ENCODE measurements at places on chromosomes 13 and 19.

- DNase-seq, result no peak
Measured at GRCh38 chr13:24012648-24013047, 115.3 kb upstream of the C1QTNF9B start.

DNA sequence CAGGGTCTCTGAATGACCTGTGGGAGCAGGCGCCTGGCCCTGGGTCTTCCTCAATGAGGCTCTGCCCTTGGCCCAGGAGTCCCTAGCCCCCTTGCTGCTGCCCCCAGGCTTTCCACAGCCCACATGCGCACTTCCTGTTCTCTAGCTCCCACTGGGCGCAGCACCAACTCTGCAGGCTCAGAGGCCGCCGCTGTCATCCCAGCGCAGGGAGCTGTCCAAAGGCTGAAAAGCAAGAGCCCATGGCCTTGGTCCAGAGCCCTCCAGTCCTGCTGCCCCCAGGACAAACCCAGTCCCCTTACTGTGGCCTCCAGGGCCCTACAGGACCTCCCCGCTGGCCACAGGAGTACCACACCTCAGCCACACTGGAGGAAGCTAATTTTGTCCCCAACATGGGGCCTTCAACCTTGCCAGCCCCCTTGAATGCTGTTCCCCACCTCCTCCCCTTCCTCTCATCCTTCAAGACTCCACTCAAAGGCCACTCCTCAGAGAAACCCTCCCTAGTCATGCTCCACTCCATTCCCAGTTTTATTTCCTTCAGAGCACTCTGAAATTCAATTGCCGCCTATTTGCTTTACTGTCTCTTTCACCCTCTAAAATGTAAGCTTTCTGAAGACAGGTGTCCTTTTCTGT lies 8.0 kb upstream of the POU2F2 start:
- DNase-seq, result no peak

DNA sequence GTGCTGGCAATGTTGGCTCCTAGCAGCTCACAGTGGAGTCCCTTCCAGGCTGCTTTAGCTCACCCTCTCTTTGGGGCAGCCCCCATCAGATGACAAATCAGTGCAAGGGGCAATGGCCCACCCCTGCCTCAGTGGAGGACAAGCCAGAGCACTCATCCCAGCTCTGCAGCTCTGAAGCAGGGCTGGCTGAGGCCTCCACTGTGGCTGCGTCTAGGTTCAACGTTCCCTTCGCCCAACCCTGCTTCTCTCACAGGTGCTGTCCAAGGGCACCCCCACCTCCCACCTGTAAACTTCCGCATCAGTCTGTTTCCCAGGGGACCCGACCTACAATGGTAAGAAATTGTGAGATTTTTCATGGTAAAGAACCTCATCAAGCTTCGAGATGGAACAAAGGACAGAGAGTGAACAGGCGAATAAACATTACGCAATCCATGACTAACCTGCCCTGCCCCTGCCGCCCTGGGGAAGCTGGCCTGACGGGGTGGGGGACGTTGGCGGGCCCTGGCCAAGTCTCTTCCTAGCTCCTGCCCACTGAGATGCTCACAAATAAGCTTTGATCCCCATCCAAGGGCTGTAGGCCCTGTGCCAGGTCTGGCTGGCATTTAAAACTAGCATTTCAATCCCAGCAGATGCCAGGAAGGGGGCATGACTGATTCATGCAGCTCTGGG lies 40.5 kb downstream of the DZIP1 start:
- peak; percentile 50 for DNase-seq

GRCh38 chr13:38496917-38497316 lies 147.3 kb downstream of the UFM1 start:
- DNase-seq, result no peak

DNA sequence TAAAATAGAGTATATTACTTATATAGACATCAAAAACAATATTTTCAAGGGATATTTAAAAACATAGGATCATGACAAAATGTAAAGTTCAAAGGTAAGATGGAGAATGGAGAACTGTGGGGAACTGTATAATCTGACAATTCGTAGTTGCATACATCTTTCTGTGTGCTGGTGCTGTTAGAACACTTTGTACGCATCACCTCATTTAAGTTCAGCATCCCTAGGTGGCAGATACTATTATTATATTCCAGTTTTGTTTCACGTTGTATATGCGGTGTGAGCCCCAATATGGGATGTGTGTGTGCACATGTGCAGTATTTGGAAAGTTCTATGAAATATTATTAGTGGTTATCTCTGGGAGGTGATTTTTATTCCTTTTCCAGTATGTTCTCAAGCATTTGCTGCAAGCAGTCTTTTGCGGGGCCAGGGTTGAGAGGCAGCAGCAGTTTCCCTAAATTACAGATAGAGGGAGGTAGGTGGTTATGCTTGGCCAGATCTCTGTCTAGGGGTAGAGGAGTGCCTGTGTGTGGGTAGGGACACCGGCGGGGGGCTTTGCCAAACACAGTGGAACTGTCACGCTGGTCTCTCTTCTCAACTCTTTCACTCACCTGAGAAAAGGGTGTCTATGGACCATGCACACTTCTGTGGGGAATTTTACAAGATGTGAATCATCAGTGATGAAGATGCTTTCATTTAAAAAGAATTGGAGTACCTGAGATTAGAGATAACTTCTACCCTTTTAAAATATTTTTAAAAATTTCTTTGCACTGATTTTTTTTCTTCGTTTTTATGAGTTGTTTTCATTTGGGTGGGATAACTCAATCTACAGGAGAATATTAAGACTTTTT lies 55.6 kb upstream of the ALOX5AP start:
- DNase-seq, result no peak

DNA sequence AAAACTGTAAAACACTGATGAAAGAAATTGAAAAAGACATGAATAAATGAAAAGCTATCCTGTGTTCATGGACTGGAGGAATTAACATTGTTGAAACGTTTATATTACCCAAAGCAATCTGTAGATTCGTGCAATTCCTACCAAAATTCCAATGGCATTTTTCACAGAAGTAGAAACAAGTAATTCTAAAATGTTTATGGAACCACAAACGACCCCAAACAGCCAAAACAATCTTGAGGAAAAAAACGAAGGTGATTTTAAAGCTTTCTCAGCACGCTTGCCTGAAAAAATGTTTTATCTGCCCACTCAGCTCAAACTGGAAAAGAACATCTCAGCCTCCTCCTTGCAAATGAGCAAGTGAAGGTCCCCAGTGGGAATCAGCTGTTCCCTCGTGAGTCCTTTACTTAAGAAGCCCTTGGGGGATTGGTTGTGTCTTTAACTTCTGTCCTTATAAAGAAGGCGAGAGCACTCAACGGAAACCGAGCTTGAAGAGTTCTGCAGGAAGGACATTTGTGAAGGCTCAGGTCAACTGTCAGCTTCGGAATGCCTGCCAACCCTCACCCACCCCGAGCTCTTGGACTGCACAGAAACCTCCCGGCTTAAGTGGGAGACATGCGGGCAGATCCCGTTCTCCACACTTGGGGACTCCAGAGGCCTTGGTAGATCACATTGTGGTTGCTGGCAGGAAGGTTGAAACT lies 256.0 kb upstream of the IRS2 start:
- no peak for DNase-seq

- no peak for DNase-seq
Measured at GRCh38 chr13:28231642-28232041, 93.3 kb downstream of the PAN3 start.

- DNase-seq, result no peak
Measured at GRCh38 chr13:31881495-31881882, 142.2 kb downstream of the RXFP2 start.

DNA sequence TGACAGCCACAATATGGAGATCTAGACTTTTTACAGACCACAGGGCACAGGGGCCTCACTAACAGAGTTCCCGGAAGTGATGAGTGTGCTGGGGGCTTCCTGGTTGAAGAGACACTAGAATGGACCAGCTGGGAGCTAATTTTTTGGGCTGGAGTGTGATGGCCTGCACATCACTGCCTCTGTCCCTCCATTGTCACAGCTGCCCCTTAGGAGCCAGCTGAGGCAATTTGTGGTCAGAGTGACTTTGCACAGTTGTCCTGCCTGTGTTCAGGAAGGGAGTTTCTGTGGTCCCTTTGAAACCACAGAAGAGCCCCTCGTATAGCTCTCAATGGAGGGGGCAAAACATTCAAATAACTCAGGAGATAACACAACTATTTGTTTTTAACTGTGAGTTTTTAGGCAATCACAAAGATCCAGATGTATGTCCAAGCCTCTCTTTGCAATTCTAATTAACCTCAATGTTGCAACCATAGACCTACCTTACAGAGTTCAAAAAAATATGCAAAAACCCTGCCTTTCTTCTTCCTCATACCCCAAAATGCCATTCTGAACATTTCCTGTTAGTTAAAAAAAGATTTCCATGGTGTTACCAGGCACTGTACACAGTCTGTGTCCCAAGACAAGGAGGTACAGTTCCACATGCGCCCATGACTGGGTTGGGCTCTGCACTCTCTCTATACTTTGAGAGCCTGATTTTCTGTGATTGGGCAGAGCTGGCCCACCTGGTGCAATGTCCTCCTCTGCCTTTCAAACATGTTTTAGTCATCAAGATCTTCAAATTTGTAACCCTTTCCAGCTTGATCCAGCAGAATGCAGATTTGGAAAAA lies 2.4 kb downstream of the ALOX5AP start:
- DNase-seq, result no peak

GRCh38 chr13:113508521-113509254 lies 18.2 kb upstream of the DCUN1D2 start:
- no peak for DNase-seq

GRCh38 chr13:33917190-33917589 lies 99.2 kb downstream of the RFC3 start:
- no peak for DNase-seq

DNA sequence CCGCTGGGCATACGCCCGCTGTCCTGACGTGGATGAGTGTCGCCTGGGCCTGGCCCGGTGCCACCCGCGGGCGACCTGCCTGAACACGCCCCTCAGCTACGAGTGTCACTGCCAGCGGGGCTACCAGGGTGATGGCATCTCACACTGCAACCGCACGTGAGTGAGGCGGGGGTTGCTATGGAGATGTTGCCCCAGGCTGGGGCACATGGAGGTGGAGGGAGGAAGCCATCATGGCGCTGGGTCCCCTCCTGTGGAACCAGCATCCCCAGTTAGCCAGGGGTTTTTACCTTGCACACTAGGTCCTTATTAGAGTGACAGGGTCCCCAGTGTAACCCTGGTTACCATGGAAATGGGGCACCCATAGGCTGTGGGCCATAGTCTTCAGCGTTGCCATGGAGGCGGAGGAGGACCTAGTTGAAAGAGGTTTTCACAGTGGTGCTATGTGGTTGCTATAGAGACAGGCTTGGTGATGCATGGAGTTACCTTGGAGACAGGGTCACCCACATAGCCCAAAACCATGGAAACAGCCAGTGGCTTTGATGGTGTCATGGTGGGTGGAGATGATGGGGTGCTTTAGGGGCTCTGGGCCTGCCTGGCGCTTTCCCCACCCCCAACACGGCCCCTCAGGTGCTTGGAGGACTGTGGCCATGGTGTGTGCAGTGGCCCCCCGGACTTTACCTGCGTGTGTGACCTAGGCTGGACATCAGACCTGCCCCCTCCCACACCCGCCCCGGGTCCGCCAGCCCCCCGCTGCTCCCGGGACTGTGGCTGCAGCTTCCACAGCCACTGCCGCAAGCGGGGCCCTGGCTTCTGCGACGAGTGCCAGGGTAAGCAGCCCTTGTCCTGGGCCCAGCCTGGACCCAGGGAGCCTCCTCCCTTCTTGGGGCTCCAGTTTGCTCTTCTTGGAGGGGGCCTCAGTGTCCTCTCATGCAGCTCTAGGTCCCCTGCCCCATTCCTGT lies 27.1 kb downstream of the MEGF8 start:
- no peak for DNase-seq

DNA sequence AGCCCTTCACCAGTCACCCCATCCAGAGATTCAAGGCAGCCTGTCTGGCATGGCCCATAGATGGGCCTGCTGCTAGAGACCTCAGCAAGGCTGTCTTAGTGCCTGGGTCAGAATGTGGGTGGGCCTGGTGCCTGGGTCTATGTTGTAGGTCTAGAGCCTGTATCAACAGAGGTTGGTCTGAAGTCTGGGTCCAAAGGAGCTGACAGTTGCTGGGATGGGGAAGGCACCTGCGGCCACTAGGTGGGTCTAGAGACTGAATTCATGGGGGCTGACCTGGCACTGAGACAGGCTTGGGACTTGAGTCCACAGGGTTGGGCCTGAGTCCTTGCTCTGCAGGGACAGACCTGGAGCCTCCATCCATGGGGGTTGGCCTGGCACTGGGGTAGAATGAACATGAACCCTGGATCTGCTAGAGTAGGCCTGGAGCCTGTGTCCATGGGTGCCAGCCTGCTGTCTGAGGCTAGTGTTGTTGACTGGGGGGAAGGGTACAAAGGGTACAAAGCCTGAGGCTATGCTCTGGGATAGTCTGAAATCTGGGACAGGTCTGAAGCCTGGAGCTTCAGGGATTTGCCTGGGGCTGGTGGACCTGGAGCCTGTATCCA lies 516.8 kb downstream of the OLFM4 start:
- no peak for DNase-seq

GRCh38 chr19:58364146-58364545 lies 1.6 kb upstream of the ZNF497 start:
- DNase-seq, result no peak

DNA sequence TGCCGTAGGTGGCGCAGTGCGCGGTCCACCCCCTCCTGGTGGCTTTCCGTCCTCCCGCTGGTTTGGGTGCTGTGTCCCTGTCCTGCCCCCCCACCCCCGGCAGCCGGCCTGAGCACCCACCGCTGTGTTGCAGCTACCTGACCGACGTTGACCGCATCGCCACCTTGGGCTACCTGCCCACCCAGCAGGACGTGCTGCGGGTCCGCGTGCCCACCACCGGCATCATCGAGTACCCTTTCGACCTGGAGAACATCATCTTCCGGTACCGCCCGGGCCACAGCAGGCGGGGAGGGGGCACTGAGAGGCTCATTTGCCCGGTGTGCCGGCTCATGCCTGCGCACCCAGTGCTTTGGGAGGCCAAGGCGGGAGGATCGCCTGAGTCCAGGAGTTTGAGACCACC lies 20.6 kb downstream of the GNA11 start:
- no peak for DNase-seq

DNA sequence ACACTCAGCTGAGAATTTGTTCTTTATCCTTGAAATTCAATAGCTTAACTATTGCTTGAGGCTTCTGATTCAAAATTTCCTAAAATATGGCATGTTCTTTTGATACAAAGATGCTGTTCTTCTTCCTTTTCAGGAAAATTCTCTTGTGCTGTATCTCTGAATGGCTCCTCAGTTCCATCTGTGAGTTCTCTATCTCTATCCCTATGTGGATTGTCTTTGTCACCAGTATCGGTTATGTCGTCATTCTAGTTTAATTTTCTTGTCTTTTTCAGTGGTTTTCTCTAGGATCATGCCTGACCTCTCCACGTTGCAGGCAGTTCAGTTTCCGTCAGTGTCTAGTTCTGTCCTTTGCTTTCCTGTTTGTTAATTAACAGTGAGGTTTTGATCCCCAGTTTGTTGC lies 104.6 kb upstream of the GJB6 start:
- no peak for DNase-seq

GRCh38 chr19:38289955-38290354 lies 14.1 kb upstream of the C19orf33 start:
- no peak for DNase-seq

DNA sequence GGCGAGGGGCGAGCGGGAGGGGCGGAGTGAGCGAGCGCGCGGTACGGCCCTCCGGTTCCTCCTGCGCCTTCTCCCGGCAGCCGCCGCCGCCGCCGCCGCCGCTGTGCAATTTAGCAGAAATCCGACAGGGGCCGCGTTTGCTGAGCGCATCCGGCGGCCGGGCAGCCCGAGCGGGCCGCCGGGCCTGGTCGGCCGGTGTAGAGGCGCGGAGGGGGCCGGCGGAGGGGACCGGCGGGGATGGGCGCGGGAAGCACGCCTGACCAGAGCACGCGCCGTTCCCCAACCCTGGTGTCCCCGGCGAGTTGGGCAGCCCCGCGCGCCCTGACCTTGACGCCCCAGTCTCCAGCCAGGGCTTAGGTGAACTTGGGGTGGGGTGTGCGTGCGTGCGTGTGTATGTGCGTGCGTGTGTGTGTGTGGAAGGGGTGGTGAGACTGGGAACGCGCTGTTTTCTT lies 144.5 kb upstream of the ZNF536 start:
- peak; percentile 46 for DNase-seq

Measured in NCI-H446 (cell line).